NCI-H1694 treated with DMSO at 0.1 percent for 48 hours (cell line): ENCODE measurements at places on chromosomes 3 and 15.

DNA sequence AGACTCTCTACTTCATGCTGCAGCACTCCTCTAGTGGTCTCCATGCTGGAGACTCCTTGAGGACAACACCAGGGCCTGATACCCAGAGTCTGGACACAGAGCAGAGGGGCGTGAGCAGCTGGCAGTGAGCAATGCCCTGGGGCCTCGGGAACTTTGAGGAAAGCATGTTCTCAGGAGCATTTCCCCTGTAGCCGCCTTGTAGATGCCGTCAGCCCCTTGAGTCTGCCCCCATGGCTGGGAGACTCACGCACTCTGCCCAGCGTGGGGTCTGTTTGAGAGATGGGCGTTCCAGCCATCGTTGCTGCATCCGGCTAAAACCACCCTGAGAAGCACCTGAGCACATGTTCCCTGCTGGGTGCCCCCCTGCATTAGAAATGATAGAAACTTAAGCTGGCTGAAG, 56.8 kb downstream of the PLXNA1 start:
- no peak for DNase-seq

GRCh38 chr3:113118336-113118735, 93.0 kb upstream of the BOC start:
- DNase-seq, result no peak

GRCh38 chr3:71491154-71491752, 92.3 kb downstream of the FOXP1 start:
- DNase-seq, result no peak

DNA sequence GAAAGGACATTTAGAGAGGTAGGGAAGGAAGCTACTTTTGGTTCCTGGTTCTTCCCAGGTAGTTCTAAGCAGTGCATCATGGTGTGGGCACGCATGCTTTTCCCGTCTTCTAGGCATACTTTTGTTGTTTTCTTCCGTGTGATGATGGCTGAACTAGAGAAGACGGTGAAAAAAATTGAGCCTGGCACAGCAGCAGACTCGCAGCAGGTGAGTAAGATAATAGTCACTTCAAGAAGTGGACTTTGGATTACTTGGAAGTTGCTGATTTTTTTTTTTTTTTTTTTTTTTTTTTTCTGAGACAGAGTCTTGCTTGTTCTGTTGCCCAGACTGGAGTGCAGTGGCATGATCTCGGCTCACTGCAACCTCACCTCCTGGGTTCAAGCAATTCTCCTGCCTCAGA, 17.9 kb downstream of the FANCD2OS start:
- no peak for DNase-seq

GRCh38 chr3:53604232-53604631, 109.8 kb downstream of the CACNA1D start:
- DNase-seq, result no peak

DNA sequence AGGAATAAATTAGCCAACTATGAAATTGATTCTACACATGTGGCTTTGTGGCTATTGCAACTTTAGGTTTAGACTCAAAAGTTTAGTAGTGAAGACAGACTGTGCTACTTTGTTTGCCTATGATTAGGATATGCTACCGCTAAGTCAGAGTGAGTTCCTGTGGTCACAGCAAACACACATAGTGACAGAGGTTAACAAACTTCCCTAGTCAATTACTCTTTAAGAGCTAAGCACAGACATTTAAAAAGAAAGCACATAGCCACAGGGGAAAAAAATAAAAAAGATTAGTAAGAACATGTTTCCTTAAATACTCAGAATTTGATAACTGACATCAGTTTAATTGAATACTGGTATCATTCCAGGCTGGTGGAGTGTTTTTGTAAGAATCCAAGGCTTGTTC, 207.1 kb downstream of the GBE1 start:
- no peak for DNase-seq

- DNase-seq, result no peak
These were observed 13.6 kb downstream of the TMOD3 start for GRCh38 chr15:51842852-51843737.

DNA sequence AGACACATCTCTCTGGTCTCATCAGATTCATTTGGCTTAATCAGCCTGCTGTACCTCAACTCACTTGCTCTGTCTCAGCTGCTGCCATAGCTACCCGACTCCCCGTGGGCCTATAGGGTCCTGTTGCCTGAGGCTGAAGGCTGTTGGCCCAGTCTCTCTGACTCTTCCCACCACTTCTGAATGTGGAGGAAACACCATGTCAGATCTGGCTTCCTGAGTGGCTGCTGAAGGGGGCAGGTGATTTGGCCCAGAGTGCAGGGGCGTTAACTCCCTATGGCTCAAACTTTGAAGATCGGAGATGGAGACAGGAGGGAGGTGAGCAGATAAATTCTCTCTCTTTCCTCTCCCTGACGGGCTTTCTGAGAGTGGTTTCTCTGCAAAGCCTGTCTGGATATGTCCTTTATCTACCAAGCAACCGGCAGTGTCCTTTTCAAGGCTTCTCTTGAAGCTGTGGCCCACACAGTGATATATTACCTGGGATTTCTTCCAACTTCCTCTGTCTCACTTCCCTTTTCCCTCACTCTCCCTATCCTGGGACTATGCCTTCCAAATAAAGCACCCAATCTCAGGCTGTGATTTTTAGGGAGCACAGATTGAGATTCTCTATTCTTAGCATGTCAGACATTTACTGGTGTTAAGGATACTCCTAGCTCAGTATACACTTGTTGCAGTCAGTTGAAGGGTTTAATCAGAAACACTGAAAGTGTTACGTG, 334.9 kb upstream of the TBC1D5 start:
- no peak for DNase-seq

- DNase-seq, result no peak
These were observed 3.8 kb downstream of the EIF2AK4 start for GRCh38 chr15:39937696-39938095.

- no peak for DNase-seq
These were observed 46.5 kb upstream of the SYNPR start for GRCh38 chr3:63231643-63232042.

GRCh38 chr3:184314363-184314699, at the start of gene EIF4G1:
EIF4G1 (plus strand) TSS chr3:184314606; CDS start chr3:184315797, 1,191 bp downstream.
- DNase-seq, result peak; percentile 87

DNA sequence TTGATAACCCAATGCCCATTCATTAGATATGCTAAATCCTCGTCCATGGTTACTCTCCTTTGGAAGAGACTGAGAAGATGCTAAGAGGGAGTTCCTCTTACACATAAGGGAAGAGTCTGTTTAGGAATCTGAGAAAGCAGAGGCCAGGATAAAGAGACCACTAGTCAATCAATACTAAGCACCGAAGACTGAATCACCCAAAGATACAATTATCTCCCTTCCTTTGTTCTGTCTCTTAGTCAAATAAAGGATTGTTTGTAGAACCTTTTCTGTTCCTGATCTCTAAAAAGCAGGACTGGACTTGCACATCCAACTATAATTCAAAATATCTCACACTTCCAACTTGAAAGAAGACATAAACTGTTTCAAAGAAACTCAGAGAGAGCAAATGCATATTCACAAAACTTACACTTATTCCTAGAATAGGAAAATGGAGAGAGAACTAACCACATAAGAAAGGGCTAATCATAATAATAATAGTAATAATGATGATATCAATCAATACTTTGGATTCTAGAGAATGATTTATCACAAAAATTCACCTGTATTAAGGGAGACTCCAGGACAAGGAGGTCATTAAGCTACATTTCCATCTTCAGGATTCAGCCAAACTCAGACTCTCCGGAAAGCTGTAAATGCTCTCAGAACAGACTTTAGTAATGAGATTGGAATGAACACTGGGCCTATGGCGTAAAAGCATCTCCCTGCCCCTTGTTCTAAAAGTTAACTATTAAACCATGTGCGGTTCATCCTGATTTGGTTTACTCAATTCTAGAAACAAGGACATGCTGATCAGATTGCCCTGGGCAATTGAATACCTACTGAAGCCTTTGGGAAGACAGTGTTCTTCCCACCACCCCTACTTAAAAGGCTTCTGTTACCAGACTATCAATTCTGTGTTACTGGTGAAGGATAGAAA, 401.5 kb downstream of the ZBTB20 start:
- DNase-seq, result no peak

DNA sequence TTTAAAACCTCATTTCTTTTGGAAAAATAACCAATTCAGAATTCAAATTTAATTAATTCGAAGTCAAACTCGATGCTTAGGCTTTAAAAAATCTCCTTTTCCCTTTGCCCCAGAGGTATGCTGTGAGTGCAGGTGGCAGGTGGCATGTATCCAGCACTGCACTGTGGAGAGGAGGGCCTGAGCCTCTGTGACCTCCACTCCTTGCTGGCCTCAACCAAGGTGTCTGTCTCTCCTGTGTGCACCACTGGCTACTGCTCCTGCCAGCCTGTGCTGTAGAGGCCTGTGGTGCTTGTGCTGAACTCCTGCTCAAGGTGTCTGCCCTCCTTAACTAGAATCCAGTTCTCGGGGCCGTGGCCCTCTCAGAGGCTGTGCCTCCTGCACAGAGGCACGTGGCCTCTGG, 56.2 kb upstream of the NEDD4 start:
- no peak for DNase-seq

- DNase-seq, result peak; percentile 77
These were observed 38.0 kb downstream of the PRICKLE2 start for GRCh38 chr3:64187065-64187959.

DNA sequence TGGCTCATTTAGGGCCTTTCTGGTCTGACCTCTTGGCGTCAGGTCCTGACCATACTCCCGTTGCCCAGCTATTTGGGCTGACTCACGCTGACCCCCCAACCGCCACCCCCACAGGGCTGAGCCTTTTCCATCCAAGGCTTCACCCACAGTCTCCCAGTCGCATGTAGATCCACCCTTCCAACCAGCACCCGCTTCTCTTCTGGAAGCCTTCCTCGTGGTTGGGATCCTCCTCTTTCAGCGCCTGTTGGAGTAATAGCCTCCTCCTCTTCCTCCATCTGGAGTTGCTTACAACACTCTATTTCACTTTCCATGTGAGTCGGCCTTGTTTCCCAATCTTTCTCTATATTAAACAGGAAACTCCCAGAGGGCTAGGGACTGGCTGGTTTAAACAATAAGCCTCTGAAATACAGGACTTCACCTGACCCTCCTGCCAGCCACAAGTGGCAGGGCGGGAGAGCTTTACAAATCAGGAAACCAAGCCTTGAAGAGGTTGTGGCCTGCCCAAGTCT, 2.1 kb upstream of the ALAS1 start:
- no peak for DNase-seq

GRCh38 chr15:40266828-40267304, 16.0 kb downstream of the ANKRD63 start:
- no peak for DNase-seq

- no peak for DNase-seq
These were observed 201.6 kb upstream of the GOLGA6L4 start for GRCh38 chr15:84033793-84034553.

DNA sequence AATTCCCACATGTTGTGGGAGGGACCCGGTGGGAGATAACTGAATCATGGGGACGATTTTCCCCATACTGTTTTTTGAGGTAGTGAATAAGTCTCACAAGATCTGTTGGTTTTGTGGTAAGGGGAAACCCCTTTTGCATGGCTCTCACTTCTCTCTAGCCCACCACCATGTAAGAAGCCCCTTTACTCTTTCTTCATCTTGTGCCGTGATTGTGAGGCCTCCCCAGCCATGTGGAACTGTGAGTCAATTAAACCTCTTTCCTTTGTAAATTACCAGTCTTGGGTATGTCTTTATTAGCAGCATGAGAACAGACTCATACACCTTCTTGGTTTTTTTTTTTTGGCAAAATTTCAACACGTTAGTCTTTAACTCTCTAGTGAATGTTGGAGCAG, 18.1 kb downstream of the ARL8B start:
- no peak for DNase-seq

- peak; percentile 77 for DNase-seq
These were observed 40.0 kb upstream of the PRR23E start for GRCh38 chr3:127152684-127153505.

- DNase-seq, result no peak
These were observed 267.9 kb downstream of the SHQ1 start for GRCh38 chr3:72580246-72580756.

- no peak for DNase-seq
These were observed 637.7 kb upstream of the TBL1XR1 start for GRCh38 chr3:177835008-177835407.

GRCh38 chr3:31086148-31086547, 191.7 kb upstream of the GADL1 start:
- no peak for DNase-seq

DNA sequence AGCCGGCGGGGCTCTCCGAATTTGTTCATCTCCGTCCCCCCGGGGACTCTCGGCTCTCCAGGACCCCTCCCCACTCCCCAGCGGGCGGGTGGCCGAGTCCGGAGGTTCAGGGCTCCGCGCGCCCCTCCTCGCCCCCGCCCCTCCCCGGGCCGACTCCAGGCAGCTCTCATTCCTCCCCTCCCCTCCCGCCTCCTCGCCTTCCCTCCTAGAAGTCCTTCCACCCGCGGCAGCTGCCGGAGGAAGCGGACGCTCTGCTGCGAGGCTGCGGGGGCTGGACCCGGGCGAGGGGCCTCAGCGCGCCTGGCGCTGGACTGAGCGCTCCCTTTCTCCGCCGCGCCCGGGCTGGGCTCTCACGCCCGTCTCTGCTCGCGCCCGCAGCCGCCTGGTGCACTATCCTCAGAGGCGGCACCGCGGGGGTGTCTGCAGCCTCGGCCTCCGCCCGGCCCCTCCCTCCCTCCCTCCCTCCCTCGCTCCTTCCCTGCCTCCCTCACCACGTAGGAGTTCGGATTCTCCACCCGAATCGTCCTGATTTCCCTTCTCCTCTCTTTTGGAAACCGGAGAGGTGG, at the start of gene ROBO2:
ROBO2 (plus strand) TSS at position 494 of the 566 bp plus-strand sequence. CDS start 687 bp downstream, outside the sequence.
- DNase-seq, result peak; percentile 9

GRCh38 chr3:109059264-109059663, 58.7 kb downstream of the MORC1 start:
- DNase-seq, result no peak

GRCh38 chr3:136937851-136938250, 19.9 kb upstream of the IL20RB start:
- DNase-seq, result no peak

GRCh38 chr3:23747841-23748240, 57.9 kb upstream of the UBE2E1 start:
- no peak for DNase-seq

- no peak for DNase-seq
These were observed 138.8 kb downstream of the BBX start for GRCh38 chr3:107661447-107662123.

DNA sequence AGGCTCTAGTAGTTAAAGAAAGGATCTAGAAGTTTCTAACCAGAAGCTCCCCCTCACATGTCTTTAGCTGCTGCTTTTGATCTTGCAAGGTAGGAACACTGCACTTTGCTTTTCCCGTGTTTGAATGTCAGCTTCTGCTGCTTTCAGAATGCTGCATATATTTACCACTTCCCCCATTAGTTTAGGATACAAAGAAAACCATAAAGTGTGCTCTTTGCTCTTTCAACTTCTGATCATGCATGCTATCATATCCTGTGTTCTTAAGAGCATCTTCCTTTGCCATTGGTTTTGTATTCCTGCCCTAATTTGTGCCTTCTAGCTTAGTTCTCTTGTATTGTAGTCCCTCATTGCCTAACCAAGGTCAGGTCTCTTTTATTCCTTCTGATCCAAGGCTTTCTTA, 43.3 kb downstream of the ZNF609 start:
- no peak for DNase-seq

GRCh38 chr15:101481381-101481705, 8.2 kb downstream of the PCSK6 start:
- DNase-seq, result no peak

GRCh38 chr3:27861046-27862036, 139.2 kb upstream of the EOMES start:
- no peak for DNase-seq

- no peak for DNase-seq
These were observed 397.2 kb downstream of the MECOM start for GRCh38 chr3:169266351-169266750.
